ENCODE measurements at places on chromosomes 6 and 20. TPM values are rescaled to one million over a fixed set of nuclear protein-coding genes. Genes with fewer than 3 reads are reported as not detected.

DNA sequence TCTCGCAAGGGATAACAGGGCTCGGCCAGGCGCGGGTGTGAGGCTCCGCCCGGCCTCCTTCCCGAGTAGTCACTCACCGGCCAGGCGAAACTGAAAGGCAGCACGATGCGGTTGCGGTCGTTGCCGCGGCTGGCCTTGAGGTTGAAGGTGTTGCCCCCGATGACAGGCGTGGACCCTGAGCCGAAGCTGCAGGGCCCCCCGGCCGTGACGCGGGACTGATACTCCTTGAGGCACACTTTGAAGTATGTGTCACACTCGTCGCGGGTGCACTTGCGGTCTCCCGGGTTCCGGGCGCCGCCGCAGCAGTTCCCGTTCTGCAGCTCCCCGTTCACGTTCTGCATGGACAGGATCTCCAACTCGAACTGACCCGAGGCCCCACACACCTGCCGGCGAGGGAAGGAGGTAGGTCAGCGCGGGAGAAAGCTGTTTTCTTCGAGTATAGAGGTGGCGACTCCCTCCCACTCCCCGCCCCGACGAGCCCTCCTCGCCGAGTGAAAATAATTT, 1.1 kb downstream of the JAG1 start:
- no peaks in the 10 kb centered on the region for H3K27me3 ChIP-seq
- H3K4me1 ChIP-seq, result peaks cover 9% of the 10 kb centered on the region
- peak overlapping the region; percentile 99 for H3K27ac ChIP-seq
- peaks cover 15% of the 10 kb centered on the region for H3K36me3 ChIP-seq

DNA sequence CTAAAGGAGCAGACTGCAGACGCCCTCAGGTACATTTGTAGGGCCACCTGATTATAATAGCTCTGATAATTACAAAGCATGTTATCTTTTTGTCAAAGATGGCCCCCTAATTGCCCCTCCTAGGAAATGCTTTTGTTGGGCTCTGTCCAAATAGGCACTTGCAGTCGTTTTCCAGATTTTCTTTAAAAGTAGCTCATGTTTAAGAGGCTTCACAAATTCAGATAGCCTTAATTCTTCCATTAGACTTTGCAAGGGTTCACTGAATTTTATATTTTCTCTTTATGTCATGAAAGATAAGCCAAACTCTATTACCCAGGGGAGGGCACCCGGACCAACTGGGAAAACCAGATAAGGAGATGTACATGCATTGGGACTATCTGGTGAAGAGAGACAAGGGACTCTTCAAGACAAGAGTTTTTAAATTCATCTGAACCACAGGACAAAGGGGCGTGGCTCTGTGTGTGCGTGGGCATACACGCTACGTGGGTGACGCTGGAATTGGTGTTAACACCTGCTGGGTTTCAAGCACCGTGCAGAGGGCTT, 95.6 kb downstream of the TOX2 start:
- DNase-seq, result no peak
- H3K27me3 ChIP-seq, result peaks cover 8% of the 10 kb centered on the region
- H3K27ac ChIP-seq, result no peak overlapping the region
- H3K4me3 ChIP-seq, result no peak overlapping the region
- H3K4me1 ChIP-seq, result no peaks in the 10 kb centered on the region

DNA sequence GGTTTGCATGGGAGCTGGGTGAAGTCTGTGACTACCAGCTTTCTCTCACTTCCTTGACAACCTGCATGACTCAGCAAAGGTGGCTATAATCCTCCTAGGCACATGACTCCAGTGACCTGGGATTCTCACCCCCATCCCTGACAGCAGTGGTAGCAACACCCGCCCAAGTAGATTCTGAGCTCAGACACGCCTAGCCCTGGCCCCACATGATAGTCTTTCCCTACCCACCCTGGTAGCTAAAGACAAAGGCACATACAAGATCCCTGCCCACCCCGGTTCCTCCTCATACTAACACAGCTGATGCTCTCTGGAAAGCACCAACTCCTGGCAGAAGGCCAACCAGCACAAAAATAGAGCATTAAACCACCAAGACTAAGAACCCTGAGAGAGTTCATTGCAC, 25.9 kb upstream of the CRISP1 start:
- no peak overlapping the region for H3K27ac ChIP-seq
- H3K4me1 ChIP-seq, result no peaks in the 10 kb centered on the region
- no peak overlapping the region for H3K4me3 ChIP-seq
- H3K36me3 ChIP-seq, result no peaks in the 10 kb centered on the region
- DNase-seq, result no peak

GRCh38 chr20:59948212-59948611, 8.0 kb downstream of the FAM217B start:
- H3K4me3 ChIP-seq, result no peak overlapping the region
- no peak overlapping the region for H3K27ac ChIP-seq
- no peaks in the 10 kb centered on the region for H3K27me3 ChIP-seq
- H3K4me1 ChIP-seq, result no peaks in the 10 kb centered on the region

- no peaks in the 10 kb centered on the region for H3K36me3 ChIP-seq
- DNase-seq, result no peak
- H3K4me1 ChIP-seq, result no peaks in the 10 kb centered on the region
- H3K4me3 ChIP-seq, result no peak overlapping the region
- no peaks in the 10 kb centered on the region for H3K27me3 ChIP-seq
- H3K27ac ChIP-seq, result no peak overlapping the region
These were observed 935.1 kb upstream of the SLC35B3 start for GRCh38 chr6:9370480-9370879.

NKAIN4 gene
- total RNA-seq, result not detected

DSE gene
- total RNA-seq, result 39.7 TPM

TPD52L2 gene
- 105 TPM for total RNA-seq

TMC2 gene
- total RNA-seq, result 0.24 TPM

PRPH2 gene
- 1.9 TPM for total RNA-seq

TRDN gene
- total RNA-seq, result 0.15 TPM
